ENCODE measurements at places on chromosomes 5 and 9.

DNA sequence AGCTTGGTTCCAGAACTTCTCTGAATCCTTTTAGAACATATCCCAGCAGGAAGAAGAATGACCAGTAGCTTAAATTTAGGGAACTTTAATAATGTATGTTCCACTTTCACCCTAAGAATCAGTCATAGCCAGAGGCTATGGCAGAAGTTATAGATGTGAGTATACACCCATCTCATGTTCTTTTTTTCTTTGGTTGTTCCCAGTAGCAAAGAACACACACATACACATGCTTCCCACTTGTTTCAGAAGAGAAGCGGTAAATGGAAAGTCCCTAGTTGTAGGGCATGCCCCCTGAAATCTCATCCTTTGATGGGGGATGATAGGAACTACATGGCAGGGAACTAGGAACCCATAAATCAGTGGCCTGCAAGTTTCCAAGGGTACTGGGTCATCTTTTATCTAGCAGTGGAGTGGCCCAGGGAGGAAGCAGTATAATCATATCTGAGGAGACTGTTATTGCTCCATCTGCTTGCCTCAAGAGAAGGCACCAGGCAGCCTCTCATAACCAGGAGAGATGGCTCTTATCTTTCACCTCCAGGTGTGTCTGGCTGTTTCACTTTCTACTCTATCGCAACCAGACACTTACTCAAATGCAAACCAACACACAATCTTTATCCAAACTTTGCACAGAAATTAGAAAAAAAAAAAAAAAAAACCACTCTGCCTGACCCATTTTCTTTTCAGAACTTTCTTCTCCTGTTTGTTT lies 109.5 kb downstream of the SNCAIP start:
- no peak for DNase-seq

- DNase-seq, result no peak
Measured at GRCh38 chr5:79020861-79021561, 35.9 kb upstream of the ARSB start.

- DNase-seq, result no peak
Measured at GRCh38 chr5:36878392-36879082, 2.0 kb downstream of the NIPBL start.

GRCh38 chr5:141753143-141753970 lies 71.3 kb upstream of the ARAP3 start:
- DNase-seq, result no peak

DNA sequence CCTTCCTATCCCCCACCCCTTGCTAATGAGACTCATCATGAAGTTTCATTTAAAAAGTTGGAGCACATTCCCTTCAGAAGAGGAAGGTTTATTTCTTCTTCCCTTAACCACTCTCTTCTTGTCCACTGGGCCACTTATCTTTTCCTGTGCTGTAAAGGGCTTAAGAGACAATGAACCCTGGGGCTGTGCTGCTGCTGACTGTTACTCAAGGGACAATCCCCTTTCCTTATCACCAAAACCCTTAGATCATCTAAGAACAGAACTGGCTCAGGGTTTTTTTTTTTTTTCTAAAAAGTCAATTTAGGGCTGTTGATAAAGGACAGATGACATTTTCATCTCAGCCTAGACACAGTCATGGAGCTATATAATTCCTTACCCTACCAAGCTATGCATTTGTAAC lies 29.6 kb downstream of the CAPSL start:
- DNase-seq, result no peak

GRCh38 chr9:116149844-116150243 lies 3.7 kb upstream of the PAPPA start:
- DNase-seq, result no peak

GRCh38 chr9:131330814-131331600 lies 41.5 kb downstream of the PLPP7 start:
- DNase-seq, result no peak

DNA sequence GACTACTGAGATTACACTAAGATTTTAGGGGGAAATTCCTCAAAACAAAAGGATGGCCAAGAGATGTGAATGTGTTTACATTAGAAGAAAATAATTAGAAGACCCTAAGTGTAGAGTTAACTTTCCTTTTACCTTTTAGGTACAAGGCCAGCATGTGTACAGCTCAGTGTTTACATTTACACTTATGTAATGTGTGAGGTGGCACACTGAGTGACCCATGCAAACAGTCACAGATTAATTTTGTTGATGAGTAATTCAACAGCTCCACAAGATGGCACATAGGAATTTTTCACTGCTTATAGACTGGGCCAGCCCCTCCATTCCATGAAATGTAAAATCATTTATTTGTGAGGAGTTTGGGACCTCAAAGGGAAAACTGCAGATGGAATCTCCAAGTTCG lies 90.1 kb upstream of the SLC12A2 start:
- DNase-seq, result no peak

GRCh38 chr5:14036947-14037346 lies 92.5 kb upstream of the DNAH5 start:
- no peak for DNase-seq

GRCh38 chr5:122805481-122805880 lies 30.6 kb downstream of the SNX2 start:
- no peak for DNase-seq

- no peak for DNase-seq
Measured at GRCh38 chr5:180640611-180640860, 8.9 kb downstream of the FLT4 start.

DNA sequence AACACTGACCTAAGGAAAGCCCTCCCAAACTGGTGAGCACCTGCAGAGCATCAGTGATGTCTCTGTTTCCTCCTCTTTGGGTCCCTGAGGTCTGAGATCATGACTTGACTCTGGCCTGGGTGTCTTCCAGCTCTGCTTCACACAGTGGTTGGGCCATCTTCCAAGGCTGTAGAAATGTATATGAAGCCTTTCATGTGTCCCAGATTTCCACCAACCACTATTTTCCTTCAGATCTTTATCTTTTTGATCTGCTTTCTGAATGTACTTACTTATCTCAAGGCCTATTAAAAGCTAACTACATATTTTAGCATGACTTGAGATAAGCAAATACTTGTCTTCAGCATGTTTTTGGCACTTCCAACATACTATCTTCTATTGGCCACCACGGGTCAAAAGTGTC lies 47.1 kb downstream of the PRELID2 start:
- no peak for DNase-seq

DNA sequence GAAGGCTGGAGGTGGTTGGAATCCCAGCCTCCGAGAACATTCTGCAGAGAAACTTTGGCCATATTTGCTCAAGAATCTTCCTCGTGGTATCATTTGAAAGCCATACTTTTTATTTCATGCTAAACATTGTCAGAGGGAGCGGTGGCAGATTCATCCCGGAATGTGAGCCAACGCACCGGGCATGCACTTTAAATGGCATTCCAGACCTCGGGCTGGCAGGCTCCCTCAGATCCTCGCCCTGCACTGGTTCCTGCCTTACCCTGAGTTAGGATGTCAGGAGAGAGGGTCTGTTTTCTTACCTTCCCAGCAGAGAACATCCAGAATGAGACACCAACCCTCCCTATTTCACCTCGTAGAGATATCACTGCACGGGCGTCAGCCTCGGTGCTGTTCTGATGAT lies 33.8 kb downstream of the GDNF start:
- no peak for DNase-seq

- no peak for DNase-seq
Measured at GRCh38 chr5:124883681-124884080, 137.2 kb upstream of the ZNF608 start.

- DNase-seq, result no peak
Measured at GRCh38 chr9:37443566-37443965, 21.1 kb downstream of the GRHPR start.

DNA sequence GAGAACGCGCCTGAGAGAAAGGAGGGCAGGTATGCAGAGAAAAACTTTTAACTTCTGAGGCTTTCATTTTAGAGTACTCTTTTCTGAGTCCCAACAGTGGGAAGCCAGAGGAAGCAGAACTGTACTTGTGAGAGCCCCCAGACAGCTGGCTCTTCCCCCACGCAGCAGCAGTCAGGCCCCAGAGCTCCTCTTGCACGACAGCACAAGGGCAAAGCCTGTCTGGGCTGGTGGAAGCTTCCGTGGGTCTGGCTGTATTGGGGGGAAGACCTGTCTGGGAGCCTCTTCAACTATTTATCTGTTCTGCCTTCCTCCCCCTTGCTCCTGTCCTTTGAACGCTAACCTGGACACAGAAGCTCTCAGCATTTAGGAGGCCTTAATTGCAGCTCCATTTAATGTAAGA lies 68.2 kb downstream of the THBS4 start:
- DNase-seq, result no peak

- DNase-seq, result no peak
Measured at GRCh38 chr5:78367318-78367991, 7.0 kb downstream of the SCAMP1 start.

GRCh38 chr5:113039934-113040285 lies 63.3 kb downstream of the DCP2 start:
- no peak for DNase-seq

- DNase-seq, result no peak
Measured at GRCh38 chr9:3018071-3018470, 174.2 kb upstream of the PUM3 start.

- DNase-seq, result no peak
Measured at GRCh38 chr5:35876922-35877321, 20.2 kb downstream of the IL7R start.

DNA sequence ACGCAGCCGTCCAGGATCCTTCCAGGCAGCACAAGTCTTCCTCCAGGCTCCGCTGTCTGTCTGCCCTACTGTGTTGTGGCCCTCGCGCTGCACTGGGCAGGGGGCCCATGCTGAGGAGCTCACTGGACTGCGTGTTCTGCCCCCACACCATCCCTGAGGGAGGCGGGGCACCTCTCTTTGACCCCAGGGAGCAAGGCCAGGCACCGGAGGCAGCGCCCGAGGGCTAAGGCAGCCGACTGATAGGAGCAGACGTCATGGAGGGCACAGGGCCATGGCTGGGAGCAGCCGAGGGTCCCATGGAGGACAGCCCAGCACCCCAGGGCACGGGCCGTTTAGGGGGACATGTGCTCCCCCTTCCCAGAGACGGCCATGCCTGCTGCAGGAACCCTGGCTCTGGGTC lies 46.7 kb downstream of the KCNT1 start:
- DNase-seq, result no peak

- DNase-seq, result no peak
Measured at GRCh38 chr9:19320495-19320894, 59.5 kb downstream of the RPS6 start.

GRCh38 chr5:115723220-115723619 lies 93.2 kb downstream of the CDO1 start:
- no peak for DNase-seq

DNA sequence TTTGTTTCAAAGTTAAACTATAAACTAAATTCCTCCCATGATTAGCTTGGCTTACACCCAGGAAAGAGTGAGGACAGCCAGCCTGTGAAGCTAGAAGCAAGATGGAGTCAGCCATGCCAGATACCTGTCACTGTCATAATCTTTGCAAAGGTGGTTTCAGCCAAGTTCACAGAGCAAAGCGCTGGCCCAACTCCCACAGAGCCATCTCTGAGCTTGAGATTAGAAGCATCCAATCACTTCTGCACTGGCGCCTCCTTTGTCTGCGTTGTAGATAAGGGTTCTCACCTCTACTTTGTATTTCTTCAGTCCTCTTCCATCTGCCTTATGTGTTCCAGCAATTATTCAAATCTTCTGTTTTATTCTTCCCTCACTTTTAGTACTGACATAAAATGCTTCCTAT lies 119.4 kb upstream of the ACO1 start:
- no peak for DNase-seq

DNA sequence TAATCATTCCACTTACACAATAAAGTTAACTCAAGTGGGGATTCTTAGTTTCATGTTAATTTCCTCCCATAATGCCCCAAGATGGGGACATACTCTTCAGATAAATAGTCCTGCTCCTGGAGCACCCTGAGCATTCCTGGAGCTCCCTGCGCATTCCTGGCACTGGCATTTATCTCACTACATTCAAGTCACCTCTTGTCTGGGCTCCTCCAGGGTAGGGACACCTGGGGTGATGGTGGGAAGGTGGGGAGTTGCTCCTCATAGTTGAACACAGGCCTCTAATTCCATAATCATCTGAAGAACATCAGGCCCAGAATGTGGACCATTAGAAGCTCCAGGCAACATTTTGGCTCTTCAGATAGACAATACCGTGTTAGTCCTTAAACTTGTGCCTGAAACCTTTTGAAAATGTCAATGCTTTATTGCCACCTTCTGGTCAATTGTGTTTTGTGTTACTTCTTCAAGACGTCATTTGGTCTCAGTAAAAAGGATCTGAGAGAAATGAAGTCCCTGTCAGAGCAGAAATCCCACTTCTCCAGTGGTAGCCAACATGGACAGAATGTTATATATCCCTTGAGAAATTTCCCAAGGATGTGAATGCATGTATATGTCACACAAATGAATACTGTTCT lies 14.2 kb upstream of the AGGF1 start:
- no peak for DNase-seq

- no peak for DNase-seq
Measured at GRCh38 chr9:71780953-71781352, 12.6 kb upstream of the CEMIP2 start.

GRCh38 chr5:40260361-40260760 lies 419.4 kb upstream of the PTGER4 start:
- no peak for DNase-seq

GRCh38 chr9:13213337-13213736 lies 66.2 kb downstream of the MPDZ start:
- DNase-seq, result no peak

GRCh38 chr5:170716396-170716795 lies 67.1 kb upstream of the GABRP start:
- DNase-seq, result no peak

GRCh38 chr9:93823245-93824072 lies 131.7 kb downstream of the BARX1 start:
- DNase-seq, result no peak

- DNase-seq, result no peak
Measured at GRCh38 chr5:53545744-53546143, 14.7 kb upstream of the NDUFS4 start.

- DNase-seq, result no peak
Measured at GRCh38 chr9:74861773-74862474, 25.8 kb downstream of the TRPM6 start.

DNA sequence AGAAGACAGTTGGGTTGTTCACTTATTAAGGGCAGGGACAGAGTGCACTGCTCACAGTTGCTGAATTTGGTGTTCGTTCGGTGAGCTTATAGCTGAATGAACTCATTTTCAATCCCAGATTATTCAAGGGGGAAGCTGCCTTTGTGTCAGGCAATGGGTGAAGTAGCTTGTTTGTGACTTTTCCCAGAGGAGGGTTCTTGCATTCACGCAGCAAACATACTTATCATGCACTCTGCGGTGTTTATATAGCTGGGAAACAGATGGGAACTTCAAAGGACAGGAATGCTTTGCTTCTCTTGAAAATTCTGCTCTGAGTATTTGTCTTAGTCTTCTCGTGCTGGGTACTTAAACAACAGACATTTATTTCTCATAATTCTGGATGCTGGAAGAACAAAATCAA lies 64.7 kb upstream of the ABCA1 start:
- no peak for DNase-seq

DNA sequence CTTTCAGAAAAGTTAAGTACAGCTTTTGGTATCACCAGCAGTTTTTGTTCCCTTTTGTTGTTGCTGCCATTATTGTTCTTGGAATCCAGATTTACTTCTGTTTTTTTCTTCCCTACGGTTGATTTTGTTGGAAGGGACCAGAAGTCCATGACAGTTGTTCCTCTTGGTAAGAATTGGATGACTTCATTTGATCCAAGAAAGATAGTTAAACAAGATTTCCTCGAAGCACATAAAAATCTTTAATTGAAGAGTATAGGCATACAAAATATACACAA lies 65.4 kb downstream of the CDC42SE2 start:
- no peak for DNase-seq
